Stimulated activated CD8-positive, alpha-beta memory T cell treated with anti-CD3 and anti-CD28 coated beads, Interleukin-7, amount 100 ng/mL, for 4 hours (primary cell): ENCODE measurements at places on chromosomes 5 and 9.
A peak's percentile ranks its signal among the peaks of the same experiment; 100 is the strongest.

DNA sequence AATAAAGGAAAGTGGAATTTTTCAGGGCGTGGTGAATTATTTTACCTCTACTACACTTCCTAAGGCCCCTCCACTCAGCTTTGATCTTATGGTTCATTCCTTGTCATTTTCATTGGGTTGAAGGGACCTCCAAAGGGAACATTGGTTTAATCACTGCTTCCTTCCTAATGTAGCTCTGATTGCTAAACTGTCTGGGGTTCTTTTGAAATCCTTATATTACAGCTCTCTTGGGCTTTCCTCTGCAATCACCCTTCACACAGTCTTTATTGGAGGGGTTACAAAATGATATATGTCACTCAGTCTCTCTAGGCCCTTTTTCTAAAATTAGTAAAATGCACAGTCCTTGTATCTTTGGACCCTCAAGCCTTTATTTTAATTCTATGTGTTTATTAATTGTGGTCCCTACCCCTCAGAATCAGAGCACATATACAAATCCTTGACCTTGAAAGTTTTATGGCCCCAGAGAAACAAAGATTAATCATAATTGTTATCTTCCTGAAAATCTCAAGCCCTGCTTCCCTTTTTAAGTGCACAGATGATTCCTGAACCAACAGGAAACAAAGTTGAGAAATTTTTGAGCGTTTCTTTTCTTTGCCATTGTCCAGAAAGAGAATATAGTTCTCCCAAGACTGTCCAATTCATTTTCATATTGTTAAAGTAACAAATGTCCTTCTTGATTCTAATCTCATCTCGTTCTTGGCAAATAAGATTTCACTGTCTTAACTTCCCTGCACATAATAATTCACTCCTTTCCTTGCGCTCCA lies 330.0 kb downstream of the ARRDC3 start:
- DNase-seq = no peak

DNA sequence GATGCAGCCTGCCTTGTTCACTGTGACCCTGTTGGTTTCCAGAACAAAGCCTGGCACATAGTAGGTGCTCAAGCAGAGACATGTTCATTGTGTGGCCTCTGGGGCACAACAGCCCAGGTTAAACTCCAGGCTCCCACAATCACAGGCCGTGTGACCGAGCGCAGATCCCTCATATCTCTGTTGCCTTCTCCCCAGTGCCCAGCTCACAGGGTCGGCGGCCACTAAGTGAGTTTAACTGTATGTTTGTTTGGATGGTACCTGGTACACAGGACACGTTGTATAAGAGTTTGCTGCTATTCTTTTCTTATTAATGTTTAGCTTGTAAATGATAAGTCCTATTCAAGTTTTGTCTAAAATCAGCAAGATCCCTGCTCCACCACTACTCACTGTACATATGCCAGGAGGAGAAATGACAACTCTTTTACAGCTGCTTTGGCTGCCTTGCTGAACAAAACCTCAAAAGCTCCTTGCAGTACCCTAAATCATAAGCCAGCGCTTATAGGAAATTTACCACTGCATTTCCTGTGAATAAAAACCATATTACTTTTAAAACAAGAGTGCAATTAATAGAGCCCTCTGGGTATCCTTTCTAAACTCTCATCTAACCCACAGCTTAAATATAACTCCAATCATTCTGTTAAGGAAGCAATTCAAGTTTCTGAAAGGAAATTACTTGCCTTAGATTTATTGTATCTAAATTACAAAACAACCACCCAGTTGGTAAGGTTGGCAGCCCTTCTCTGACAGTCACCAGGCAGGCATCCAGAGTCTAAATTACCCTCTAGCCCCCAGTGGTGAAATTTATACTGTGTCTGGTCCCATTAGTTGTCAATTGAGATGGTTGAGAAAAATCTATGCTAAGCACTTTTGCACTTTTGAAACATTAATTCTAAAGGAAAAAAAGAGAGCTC lies 379.4 kb downstream of the SEMA5A start:
- DNase-seq = no peak

- no peak for DNase-seq
These were observed 52.7 kb upstream of the GDNF start for GRCh38 chr5:37892586-37892985.

DNA sequence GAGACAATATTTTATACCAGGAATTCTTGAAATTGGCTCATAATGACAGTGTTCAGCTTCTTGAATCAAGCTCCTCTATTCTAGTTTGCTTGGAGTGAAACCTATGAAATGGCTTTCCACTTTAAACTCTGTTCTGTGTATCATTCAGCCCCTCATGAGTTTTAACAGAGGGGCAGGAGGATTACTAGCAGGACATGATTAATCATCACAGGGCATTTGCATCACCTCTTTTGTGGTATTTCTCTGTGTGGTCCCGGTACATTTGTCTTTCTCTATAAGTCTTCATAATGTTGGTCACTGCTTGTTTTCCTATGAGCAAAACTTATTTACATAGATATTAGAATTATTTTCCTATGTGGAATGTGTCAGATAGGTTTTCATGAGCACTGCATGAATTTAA lies 21.2 kb downstream of the CAST start:
- no peak for DNase-seq

GRCh38 chr5:8660133-8660893 lies 791.4 kb downstream of the MTRR start:
- DNase-seq = no peak

- no peak for DNase-seq
These were observed 68.0 kb upstream of the MAMDC2 start for GRCh38 chr9:69975681-69976080.

DNA sequence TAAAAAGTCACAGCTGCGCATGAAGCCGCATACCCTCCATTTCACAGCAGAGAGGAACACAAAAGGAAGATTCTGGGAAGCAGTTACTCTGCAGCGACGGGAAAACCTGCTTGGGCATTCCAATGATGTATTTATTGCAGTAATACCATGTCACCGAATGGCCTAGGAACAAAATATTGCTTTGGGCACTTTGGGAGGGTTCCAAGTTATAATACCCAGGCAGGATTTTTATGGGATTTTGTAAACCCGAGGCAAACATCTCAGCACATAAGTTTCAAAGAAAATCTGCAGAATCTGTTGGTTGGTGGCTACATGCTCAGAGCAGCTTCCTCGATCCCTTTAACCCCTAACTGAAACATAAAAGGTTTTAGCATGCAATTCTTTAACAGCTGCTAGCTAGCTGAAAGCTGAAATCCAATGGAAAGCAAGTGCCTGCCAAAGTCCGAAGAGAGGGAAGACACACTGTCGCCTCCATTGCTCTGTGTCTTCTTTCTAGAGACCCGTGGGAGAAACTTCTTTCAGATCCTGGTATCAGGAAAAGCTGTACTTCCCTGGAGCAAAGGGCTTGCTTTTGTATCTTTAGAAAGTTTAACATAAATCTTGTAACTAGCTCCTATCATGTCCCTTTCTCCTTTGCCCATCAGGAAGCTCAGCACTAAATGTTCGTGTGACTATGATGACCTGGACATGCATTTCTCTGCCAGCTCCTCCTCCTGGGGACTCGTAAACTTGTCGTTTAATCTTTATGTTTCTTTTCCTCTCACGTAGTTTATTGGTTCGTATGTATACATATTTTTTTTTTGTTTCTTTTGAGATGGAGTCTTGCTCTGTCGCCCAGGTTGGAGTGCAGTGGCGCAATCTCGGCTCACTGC lies 195.0 kb downstream of the MAPKAP1 start:
- no peak for DNase-seq

GRCh38 chr9:130298662-130299279 lies 33.2 kb downstream of the HMCN2 start:
- no peak for DNase-seq

- DNase-seq = no peak
These were observed 17.2 kb downstream of the TJP2 start for GRCh38 chr9:69191231-69191630.

- no peak for DNase-seq
These were observed 106.3 kb downstream of the TENT4A start for GRCh38 chr5:6819521-6819920.

- DNase-seq = no peak
These were observed 640 bp upstream of the DPM2 start for GRCh38 chr9:127938298-127938690.

GRCh38 chr9:86649913-86650312 lies 295.7 kb upstream of the TUT7 start:
- no peak for DNase-seq

DNA sequence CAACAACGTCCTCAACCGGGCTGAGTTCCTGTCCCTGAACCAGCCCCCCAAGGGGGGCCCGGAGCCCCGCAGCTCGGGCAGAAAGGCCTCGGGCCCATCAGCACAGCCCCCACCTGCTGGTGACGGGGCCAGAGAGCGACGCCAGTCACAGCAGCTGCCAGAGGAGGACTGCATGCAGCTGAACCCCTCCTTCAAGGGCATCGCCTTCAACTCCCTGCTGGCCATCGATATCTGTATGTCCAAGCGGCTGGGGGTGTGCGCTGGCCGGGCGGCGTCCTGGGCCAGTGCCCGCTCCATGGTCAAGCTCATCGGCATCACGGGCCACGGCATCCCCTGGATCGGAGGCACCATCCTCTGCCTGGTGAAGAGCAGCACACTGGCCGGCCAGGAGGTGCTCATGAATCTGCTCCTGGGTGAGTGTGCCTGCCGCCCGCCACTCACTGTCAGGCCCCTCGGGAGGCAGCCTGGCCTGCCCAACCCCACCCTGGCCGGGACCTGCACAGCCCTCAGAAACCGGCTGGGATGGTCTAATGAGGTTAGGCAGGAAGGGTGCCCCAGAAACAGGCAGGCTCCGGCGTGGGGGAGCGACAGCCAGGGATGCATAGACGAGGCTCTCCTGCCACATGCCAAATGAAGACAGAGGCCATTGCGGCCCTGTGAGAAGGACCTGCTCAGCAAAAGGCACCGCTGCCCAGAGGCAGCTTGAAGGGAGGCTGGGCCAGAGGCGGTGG lies 678 bp downstream of the PLPP7 start:
- no peak for DNase-seq

GRCh38 chr9:89442981-89443814 lies 54.7 kb downstream of the SEMA4D start:
- DNase-seq = no peak

- no peak for DNase-seq
These were observed 114.9 kb downstream of the TRIO start for GRCh38 chr5:14257995-14258403.

- peak; percentile 76 for DNase-seq
These were observed at the start of gene AKNA for GRCh38 chr9:114387680-114388356. AKNA (minus strand) TSS chr9:114387982; CDS start chr9:114381333, 6,649 bp downstream.
